Stimulated activated CD4-positive, alpha-beta T cell treated with anti-CD3 and anti-CD28 coated beads, Interleukin-1b, Interleukin-23, amount 100 ng/mL, for 1 hour (primary cell): ENCODE measurements at places on chromosomes 13 and 19.
A peak's percentile ranks its signal among the peaks of the same experiment; 100 is the strongest.

DNA sequence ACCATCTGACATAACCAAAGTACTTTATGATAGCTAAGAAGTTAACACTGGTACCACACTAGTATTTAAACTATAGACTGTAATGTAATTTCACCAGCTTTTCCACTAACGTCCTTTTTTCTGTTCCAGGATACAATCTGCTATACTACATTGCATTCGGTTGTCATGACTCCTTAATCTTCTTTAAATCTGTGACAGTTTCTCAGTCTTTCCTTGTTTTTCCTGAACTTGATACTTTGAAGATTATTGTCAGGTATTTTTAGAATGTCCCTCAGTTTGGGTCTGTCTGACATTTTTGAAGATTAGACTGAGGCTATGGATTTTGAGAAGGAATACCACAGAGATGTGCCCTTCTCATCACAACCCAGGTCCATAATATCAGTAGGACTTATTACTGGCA lies 36.6 kb downstream of the NUFIP1 start:
- DNase-seq: no peak

GRCh38 chr19:52943884-52944643 lies 18.6 kb downstream of the ZNF816 start:
- DNase-seq: no peak

DNA sequence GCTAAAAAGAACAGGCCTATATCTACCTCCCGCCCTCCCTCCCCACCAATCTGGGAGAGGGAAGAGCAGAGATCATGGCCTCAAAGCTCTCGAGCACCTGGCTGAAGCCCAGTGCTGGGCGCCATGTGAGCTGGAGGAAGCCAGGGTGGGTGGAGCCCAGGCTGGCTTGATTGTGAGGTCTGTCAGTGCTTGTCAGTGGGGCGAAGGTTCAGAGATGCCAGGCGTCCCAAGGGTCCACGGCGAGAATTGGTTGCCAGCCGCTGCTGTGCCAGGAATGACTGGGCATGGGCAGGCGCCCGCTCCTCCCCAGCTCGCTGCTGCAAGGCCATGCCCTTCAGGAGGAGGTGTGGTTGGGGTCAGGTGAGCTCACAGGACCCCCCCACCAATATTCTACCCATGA lies 11.5 kb downstream of the BEST2 start:
- DNase-seq: no peak

DNA sequence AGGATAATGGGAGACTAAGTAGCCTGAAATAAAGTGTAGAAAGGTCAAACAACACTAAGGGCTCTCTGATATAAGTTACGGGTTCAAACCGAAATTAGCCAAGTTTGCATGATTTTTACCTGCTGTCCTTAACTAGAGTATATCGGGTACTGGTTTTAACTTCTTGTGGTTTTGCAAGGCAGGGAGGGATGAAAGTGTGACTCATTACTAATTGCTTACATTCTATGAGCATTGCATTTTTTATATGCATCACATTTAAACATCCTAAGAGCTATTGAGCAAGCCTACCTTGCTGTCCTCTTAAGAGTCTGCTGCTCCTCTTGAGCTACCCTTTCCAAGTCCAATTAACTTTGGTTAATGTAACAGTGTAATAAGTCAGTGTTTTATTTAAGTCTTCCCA lies 415.4 kb downstream of the SLITRK5 start:
- no peak for DNase-seq

DNA sequence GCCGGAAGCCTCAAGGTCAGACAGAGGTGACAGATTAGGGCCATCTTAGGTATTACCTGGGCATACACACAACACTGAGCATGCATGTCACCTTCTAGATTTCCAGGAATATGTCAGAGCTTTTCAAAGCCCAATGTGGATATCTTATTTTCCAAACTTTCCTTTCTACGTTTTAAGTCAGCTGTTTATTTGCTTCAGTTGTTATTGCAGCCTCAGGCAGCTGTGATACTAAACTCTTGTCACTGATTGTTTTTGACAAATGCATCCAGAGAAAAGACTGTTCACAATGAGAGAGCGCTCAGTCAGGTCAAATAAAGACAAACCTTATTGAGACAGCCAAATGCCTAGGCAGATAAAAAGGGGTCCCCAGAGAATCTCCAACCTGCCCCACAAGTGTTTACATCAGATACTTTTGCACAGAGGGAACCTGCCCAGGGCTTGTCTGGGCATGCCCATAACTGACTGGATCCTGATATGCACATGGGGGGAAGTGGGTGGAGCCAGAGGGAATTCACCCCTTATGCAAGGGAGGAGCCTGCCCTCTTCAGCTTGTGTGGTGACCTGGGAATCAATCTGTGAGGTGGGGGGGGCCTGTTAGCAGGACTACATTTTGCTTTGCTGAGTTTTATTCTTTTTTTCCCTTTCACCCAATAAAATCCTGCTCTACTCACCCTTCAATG lies 28.5 kb downstream of the MED4 start:
- no peak for DNase-seq

GRCh38 chr19:14519860-14520407 lies 1.7 kb upstream of the DNAJB1 start:
- DNase-seq: no peak

DNA sequence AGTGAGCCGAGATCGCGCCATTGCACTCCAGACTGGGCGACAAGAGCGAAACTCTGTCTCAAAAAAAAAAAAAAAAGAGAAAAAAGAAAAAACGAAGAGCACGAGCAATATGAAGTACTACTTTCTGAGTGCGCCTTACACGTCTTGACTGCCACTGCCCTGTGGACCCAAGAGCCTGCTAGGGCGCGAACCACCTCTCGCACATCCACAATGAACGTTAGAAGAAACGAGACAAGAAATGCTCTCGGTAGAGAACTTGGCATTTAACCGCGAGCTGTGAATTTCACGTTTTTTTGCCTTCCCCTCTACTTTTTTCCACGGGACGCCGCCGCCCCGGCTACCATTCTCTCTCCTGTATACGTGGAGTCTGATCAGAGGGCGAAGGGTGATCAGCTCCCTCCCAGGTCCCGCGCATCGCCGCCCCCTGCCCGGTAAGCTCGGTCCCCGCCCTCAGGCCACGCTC lies 454 bp downstream of the TIMM44 start:
- no peak for DNase-seq

DNA sequence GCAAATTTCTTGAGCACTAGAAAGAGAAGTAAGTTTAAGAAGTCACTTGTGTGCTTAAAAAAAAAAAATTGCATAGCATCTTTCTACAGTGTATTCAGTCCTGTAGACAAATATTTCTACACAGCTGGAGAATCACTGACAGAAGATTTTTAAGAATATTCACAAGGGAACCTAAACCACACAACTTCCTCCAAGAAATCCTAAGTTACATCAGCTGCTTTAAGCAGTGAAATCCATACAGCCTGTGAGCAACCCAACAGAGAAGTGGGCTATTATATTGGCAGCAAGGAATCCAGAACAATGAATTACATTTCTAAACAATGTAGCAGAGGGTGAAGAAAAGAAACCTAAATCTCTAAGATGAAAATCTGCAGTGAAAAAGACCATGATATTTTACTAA lies 1.5 kb downstream of the DOCK9 start:
- DNase-seq: no peak

DNA sequence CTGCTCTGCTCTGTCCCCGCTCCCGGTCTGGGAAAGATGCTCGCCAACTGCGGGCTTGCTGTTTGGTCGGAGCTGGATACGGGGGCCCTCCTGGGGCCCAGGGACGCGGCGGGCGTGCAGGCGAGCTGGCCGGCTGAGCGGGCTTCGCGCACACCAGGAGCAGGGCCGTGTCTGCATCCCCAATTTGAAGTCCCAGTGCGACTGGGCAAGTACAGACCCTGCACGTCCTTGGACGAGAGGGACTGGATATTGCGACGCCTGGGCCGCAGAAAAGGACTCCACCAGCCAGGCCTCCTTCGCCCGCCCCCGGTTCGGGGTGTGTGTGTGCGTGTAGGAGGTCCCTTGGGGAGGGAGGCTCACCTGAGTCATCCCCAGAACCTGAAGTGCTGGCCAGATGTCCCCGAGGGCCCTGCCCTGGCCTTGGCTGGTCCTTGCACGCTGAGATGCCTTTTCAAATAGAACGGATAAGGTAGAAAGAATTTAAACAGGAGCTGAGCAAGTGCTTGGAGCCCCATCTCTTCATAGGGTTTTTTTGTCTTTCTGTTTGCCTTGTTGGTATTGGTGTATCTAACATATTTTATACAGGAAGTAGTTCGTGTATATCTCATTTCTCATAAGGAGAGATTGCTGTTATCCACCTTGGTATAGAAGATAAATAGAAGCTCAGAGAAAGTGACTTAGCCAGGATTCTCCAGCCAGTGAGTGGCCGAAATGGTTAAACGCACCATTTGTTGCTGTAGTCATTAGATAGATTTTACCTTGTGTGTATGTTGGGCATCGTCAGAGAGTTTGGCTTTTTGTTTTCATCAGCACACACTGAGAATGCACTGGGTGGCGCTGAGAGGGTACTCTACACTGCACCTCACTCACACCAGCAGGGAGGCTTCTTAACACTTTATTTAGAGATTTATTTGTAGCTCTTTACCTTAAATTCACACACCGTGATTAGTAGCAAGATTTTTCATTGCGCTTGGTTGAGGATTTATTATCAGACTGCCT lies 1.1 kb downstream of the NAXD start:
- DNase-seq: no peak

GRCh38 chr13:104984296-104984818 lies 1551.1 kb downstream of the EFNB2 start:
- DNase-seq: no peak

- DNase-seq: peak; percentile 88
Observed at GRCh38 chr13:30465593-30466357, at the start of gene HMGB1. Gene HMGB1, minus strand, starts transcription at chr13:30465936. Its CDS starts 2,256 bp downstream, at chr13:30463680.

DNA sequence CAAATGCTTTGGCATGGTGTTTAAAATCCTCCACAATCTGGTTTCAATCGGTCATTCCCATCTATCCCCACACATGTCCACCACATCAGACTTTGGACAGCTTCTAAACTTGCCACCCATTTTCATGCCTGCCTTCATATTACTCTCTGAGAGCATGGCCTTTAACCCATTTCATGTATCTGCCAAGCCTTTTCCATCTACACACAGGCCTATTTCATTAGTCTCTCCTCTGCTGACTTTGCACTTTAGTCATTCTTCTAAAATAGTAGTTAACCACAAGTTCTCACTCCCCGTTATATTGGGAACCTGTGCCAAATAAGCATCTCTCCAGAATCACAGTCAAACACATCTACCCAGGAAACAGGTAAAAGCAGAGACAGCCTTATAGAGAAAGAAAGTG lies 142.2 kb downstream of the MZT1 start:
- no peak for DNase-seq
